ENCODE measurements at places on chromosomes 5 and 9.

GRCh38 chr5:82882316-82882715 lies 194.9 kb downstream of the TMEM167A start:
- no peak for DNase-seq

DNA sequence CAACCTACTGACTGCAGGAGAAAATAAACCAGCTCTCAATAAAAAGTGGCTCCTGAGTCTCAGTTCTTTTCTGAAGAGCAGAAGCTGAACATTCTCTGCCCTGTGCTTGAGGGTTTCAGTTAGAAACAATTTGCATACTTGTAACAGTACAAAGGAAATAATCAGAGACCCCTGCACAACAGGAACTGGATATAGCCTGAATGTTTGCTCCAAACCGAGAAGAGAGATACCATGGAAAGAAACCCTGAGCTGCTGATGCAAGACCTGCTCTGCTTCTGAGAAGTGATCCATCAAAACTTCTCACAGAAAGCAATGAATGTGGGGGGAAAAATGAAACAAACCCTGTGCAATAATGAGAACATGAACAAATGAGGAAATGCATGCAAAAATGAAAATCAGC lies 592.9 kb downstream of the SEMA5A start:
- DNase-seq: no peak

DNA sequence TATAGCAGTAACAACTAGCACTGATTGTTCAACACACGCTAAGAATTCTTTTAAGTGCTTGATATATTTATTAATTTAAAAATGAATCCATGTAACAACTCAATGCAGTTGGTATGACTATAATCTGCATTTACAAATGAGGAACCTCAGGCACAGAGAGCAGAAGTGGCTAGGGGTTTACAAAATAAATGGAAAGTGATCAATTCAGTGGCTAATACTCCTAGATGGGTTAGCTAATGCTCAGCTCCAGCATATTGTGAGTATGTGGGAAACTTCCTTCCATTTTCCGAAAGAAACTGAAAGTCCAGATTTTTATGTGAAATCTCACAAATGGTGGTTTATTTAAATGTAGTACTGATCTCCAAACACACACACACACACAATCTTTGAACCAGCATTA lies 128.0 kb downstream of the RFX3 start:
- no peak for DNase-seq

DNA sequence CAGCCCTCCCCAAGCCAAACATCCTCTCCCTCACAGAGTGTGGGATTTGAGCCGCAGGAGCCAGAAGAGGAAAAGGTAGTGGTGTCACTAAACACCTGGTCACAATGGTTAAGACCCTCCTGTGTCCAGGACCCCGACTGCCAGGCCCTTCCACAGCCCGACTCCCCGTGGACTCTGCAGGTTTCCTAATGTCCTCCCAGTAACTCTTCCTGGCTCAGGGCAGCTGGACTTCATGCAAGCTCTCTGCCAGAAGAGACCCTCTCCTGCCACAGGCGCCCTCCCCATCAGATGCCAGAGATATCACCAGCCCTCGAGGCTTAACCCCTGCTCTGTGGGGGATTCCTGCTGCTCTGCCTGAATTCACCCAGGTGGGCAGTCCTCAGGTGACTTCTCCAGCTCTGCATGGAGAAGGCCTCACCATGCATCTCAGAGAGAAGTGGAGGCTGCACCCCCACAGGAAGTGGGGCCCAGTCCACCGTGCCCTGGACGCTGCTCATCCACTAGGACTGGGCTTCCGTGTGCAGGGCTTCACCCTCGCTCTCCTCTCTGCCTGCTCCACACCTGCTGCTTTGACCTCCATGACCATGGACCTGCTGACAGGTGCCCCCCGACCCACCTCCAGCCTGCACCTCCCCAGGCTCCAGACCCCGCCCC lies 111.2 kb downstream of the ADAMTS2 start:
- no peak for DNase-seq

- no peak for DNase-seq
Measured at GRCh38 chr5:140216478-140217074, 41.6 kb downstream of the CYSTM1 start.

All from kidney capillary endothelial cell (primary cell).